ENCODE measurements at places on chromosomes 6 and 20.

GRCh38 chr6:142173980-142174379, 26.9 kb downstream of the VTA1 start:
- DNase-seq: no peak

- DNase-seq: no peak
These were observed 3.1 kb downstream of the ARMC12 start for GRCh38 chr6:35739645-35740524.

- no peak for DNase-seq
These were observed 284.7 kb upstream of the CITED2 start for GRCh38 chr6:139659196-139659595.

DNA sequence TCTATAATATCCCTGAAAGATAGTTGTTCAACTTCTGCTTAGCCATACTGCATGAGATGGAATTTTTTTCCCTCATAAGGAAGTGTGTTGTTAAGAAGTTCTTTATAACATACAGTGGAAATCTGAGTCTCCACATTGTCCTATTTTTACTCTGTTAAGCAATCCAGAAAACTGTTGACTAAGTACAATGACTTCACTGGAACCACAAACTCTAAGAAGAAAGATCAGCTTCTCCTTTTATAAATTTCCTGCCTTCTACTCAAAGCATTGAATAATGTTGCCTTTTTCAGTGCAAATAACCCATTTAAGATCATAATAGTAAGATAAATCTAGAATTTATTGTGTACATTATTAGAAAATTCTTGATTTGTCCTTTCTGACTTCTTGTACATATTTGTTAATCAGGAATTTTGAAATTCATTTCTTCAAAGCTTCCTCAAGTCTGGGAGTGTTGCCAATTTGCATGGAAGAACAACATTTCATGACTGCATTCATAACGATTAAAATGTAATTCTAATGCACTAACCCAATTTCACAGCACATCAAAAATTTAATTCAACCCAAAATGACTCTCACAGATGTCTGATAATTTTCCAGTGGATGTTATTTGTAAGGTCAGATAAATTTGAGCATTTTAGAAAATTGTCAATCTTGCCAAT, 45.6 kb upstream of the ANKEF1 start:
- DNase-seq: no peak

DNA sequence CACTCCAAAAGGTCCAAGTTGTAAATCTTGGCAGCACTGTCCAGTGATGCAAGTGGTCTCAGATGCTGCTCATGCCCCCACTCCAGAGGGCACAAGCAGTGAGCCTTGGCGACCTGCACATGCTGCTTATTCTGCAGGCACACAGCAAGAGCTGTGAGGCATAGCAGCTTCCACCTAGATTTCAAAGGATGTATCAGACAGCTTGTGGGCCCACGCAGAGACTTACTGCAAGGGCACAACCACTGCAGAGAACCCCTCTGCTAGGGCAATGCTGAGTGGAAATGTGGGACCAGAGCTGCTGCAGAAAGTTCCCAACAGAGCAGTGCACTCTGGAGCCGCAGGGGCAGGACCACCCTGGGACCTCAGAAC, 26.4 kb downstream of the SDHAF4 start:
- DNase-seq: no peak

- no peak for DNase-seq
These were observed 166.8 kb upstream of the CST7 start for GRCh38 chr20:24782301-24782700.

GRCh38 chr6:154797857-154798256, 64.6 kb downstream of the SCAF8 start:
- no peak for DNase-seq

DNA sequence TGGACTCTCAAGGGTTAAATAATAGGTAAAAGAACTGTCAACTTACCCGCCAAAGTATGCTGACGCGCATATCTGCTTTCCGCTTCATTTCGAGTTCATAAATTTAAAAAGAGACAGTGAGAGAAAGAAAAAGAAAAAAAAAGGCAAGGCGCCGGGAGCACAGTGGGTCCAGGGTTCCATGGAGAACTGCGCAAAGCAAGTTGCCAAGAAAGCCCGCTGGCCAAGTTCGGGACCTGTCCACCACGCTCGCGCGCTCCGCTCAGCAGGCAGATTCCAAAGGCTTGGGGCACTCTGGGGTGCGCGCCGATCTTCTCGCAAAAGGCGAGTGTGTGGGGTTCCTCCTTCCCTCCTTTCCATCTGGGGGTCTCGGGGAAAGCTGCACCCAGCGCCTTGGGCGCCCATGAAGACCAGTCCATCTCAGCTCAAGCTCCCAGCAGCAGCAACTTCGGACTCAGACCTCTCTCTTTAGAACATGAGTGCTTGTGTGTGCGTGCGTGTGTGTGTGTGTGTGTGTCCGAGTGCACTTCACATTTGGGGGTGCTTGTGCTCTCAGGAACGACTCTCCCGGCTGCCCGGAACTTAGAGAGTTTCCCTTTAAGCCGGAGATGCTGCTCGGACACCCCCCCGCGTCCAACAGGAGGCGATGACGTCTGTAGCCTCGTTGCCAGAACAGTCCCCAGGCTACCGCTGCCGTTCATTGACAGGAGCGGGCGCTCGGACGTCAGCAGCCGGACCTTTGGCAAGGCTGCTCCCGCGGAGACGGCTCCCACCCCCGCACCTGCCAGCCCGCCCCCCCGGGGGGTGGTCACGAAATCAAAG, 180.0 kb downstream of the TBXT start:
- no peak for DNase-seq

DNA sequence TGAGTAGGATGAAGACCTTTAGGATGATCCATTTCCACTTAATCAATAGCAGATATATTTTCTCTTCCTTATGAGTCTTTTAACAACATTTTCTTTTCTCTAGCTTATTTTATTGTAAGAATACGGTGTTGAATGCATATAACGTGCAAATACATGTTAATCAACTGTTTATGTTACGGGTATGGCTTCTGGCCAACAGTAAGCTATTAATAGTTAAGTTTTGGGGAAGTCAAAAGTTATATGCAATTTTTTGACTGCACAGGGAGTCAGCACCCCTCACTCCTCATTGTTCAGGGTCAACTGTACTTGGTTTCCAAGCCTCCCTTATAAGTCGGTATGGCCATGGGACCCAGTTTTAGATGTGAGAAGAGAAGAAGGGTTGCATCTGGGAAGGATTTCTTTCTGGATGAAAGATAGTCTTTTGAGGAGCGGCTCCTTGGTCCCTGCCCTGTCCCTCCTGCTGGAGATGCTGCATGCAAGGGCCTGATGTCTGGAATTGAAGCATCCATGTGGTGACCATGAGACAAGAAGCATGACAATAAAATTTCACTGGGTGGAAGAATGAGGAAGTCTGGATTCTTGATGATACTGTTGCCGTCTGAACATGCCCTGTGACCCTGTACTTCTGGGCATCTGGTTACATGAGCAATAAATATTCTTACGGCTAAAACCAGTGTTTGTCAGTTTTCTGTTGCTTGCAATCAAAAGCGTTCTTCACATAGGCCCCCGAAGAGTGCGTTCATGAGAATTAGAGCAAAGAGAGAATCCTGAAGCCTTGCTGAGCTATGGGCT, 194.7 kb upstream of the PMEPA1 start:
- DNase-seq: no peak

- no peak for DNase-seq
These were observed 29.3 kb upstream of the XRN2 start for GRCh38 chr20:21273755-21274386.

DNA sequence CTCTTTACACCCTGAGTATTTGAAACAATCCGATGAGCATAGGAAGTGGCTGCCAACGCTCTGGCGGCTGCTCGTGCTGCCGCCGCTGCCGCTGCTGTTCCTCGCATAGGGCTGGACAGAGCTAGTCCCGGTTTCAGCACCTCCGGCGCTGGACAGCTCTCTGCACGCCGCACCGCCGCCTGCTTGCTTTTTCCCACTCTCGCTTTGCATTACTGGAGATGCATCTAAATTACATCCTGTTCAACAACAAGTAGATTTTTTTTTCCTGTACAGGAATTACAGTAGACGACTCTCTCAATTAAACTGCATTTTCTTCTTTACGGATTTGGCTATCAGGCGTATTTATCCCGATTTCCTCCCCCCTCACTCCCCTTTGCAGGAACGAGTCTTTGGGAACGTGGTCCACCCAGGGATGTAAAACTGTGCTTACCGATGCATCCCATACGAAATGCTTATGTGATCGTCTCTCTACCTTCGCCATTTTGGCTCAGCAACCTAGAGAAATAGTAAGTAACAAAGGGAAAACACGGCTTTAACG, 563.8 kb downstream of the LMBRD1 start:
- peak; percentile 34 for DNase-seq

DNA sequence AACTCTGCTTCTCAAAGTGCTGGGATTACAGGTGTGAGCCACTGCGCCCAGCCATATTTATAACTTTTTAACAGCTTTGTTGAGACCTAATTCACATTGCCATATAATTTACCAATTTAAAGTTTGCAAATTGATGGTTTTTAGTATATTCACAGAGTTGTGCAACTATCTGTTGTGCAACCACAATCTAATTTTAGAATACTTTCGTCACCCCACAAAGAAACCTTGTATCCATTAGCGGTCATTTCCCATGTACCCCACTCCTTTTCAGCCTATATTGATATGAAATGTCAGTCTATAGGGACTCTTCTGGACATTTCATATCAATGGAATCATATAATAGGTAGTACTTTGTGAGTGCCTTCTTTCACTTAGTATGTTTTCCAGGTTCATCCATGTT, 55.8 kb downstream of the FOXO3 start:
- DNase-seq: no peak

DNA sequence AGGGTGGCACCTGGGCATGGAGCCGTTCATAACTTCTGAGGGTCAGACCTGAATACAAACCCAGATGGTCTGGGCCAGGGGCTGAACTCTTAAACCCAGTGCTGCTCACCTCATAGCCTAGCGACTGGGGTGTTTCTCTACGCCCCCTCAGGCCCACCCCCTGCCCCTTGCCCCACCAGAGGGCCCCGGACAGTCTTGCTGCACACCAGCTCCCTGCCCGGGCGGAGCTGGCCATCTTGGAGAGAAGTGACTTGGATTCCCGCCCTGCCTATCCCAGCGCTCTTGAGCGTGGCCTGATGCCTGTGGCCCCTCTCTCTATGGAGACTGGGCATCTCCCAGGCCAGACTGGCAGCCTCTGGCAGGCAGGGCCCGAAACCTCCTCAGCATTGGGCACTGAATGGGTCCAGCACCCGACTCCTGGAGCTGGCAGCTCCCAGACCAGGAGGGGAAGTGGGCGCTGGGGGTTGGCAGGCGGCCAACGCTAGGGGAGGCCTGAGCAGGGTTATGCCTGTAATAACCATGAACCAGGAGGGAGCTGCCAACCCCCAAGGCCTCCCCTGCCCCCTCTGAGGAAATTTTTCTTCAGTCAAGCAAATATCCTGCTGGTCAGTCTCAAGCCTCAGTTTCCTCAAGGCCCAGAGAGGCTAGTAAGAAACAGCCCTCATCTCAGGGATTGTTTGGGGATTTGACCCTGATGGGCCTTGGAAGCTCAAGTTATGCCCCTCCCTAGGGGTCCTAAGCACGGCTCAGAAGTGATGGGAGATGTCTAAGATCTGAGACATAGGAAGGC, 169.5 kb downstream of the VEGFA start:
- no peak for DNase-seq

- DNase-seq: no peak
These were observed 191.8 kb upstream of the ARG1 start for GRCh38 chr6:131381052-131381708.

- no peak for DNase-seq
These were observed 616.5 kb downstream of the C6orf118 start for GRCh38 chr6:164692772-164693510.

GRCh38 chr6:90298459-90299053, 1.9 kb upstream of the BACH2 start:
- DNase-seq: no peak

DNA sequence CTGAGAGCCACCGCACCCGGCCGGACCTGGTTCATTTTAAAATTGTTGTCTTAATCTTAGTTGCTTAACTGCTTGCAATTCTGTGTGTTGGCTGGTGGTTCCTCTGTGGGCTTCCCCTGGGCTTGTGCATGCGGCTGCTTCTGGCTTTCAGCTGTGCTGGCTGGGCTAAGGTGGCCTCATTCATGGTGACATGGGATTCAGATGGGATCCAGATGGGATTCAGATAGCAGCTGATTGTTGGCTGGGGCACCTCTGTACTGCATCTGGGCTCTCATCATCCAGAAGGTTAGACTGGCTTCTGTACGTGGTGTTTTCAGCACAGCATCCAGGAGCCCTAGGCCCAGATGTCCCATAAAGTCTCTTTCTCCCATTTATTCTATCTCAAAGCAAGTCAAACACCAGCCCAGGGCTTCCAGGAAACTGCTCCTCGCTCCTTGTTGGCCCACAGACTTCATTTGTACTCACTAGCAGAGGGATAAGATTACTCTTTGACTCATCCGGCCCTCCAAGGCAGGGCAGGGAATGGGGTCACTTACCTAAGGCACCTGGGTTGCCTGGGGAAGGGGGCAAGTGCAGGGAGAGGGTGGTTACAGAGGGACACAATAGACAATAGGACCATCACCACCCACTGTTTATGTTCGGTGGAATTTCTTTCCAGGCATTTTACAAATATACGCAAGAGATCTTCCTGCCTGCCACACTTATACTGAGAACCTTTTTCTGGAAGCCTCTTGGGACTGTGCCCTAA, 10.2 kb upstream of the PEDS1 start:
- no peak for DNase-seq

DNA sequence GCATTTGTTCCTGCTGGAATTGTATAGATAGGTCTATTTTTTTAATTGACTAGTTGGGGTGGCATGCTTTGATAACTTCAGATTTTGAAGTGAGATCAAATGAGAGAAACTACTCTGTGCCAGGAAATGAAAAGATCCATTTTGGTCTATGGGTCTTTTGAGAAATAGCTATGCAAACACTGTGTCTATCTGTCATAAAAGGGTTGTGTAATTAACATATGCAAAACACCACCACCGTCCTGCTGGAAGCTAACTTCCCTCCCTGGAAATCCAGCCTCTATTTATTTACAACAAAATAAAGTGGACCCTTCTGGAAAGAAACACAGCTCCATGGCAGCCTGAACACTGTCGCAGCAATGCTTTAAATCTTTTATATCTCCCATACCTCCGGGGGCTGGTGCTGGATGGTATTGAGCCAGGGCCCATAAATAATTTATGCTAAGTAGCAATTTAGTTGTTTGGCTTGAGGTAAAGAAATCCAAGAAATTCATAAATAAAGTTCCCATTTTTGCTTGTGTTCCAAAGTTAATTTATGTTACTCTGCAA, 244.2 kb upstream of the POU3F2 start:
- DNase-seq: no peak

GRCh38 chr6:160454303-160454702, 106.1 kb downstream of the SLC22A3 start:
- DNase-seq: no peak

DNA sequence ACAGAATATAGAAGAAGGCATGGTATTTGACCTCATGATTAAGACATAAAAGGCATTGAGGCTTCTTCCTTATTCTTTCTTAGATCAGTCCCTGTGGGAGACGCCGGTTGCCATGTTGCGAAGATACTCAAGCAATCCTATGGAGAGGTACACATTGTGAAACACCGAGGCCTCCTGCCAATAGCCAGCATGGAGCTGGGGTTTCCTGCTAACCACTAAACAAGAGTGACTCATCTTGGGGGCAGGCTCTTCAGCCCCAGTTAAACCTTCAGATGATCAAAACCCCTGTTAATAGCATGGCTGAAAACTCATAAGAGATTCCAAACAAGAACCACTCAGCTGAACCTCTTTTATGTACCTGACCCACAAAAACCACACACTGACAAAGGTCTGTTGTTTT, 478.8 kb downstream of the CD83 start:
- peak; percentile 53 for DNase-seq
